Effector memory CD8-positive, alpha-beta T cell (primary cell): ENCODE measurements at places on chromosomes 16 and 17.

GRCh38 chr16:87006021-87006420 is 311.2 kb downstream of the C16orf95 start:
- no peak for DNase-seq

GRCh38 chr17:66904760-66905624 is 59.5 kb upstream of the CACNG4 start:
- no peak for DNase-seq

DNA sequence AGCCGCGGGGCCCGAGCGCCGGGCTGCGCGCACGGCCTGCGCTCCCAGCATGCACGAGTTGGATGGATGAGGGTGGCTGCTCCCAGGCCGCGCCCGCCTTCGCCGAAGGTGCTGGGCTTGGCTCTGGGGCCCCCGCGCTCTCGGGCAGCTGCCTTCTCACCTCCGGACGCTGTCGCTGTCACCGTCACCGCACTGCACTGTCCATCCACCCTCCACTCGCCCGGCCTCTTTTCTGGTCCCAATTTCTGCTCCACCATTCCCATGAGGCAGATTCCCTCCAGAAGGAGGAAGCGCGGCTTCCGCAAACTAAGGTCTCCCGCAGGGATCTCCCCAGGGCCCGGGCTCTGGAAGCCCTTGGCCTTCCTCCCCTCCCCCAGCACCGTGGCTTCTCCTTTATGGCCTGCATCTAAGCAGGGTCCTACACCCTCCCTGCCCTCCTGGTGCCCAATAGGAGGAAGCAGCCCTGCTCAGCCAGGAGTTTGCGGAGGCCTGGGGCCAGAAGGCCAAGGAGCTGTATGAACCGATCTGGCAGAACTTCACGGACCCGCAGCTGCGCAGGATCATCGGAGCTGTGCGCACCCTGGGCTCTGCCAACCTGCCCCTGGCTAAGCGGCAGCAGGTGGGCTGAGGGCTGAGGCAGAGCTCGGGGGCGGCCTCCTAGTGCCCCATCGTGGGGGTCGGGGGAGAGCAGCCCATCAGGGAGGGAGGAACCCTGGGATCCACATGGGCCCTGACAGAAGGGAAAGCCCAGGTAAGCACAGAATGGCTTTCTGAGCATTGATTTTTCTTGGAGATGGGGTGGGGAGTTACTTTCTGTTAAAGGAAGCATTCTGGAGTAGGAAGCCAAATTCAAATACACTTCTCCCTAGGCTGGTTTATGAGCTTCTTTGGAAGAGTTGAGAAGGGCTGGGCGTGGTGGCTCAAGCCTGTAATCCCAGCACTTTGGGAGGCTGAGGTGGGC is 899 bp downstream of the ACE start:
- no peak for DNase-seq

DNA sequence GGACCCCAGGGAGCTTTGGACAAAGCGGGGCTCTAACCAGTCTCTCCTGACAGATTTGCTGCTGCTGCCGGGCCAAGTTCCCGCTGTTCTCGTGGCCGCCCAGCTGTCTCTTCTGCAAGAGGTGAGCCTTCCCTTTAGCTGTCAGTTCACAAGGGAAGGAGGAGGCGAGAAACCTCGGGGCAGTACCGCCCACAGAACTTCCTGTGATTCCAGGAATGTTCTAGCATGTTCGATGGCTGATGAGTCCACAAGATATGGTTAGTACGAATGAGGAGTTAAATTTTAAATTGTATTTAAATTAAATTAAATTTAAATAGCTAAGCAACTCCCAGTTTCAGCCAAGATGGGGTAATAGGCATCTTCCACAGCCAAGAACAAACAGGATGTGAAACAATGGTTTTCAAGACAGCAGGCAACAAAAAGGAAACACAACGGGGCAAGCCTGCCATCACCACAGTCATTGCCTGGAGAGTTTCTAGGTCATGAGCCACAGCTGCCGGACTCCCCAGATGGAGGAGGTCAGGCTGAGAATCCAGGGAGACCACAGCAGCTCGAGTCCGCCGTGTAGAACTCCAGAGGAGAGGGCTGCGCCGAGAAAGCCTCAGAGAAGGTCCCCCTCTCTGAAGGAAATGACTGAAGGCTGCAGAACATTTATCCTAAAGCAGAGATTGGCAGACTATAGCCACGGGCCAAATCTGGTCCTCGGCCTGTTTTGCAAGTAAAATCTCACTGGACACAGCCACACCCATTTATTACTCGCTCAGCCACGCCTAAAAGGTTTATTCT is 9.5 kb upstream of the TCF25 start:
- DNase-seq = peak; percentile 27

DNA sequence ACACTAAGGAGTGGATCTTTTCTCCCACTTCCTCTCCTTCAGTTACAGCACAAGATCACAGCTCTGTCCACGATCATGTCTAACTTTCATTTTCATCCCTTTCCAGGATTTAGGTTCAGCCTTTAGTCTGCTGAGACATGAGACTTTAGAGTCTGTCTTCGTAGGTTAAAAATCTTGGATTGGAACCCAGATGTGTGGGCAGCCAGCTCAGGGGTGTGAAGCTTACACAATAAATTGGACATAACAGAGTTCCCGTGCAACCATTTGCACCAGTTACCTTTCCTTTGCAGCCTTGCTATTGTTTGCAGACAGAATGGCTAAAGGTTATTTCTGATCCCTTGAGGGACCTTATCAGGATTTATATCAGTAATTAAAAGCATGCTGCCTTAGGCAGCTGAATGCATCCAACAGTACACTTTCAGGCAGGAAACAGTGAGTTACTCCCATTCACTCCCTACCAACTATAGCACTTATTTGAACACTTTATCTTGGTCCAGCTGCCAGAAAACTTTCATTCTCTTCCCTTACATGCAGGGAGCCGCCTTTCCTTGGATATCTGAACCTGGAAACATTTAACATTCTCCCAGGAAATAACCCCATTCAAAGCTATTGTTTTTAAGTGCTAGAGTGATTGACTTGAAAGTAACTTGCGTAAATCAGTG is 87.3 kb downstream of the TMEM100 start:
- no peak for DNase-seq

- DNase-seq = no peak
Observed at GRCh38 chr17:79645777-79646088, 34.9 kb upstream of the RBFOX3 start.

GRCh38 chr16:81738783-81739496 is 40.2 kb upstream of the PLCG2 start:
- DNase-seq = no peak

DNA sequence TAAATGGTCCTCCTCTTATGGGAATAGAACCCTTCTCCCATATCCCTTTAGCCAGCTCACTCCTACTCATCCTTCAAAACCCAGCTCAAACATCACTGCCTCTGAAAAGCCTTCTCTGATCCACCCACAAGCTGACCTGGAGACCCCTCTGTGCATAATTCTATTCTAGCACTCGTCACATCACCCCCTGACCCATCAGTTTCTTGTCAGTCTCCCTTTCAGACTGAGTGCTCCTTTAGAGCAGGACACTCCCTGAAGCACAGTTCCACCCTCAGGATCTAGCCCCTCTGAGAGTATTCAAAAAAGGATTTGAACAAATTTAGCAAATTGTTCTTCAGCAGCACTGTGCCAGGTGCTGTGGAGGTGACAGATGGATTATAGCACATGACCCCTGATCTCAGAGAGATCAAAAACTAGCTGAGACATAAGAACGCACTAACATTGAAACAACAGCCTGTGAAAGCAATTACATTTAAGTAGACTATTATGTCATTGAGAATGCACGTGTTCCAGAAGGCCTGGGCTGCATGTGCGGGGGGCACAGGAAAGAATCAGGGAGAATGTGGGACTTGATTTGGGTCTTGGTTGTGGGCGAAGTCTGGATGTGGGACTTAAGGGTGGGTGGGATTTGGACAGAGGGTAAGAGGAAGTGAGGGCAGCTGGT is 43.5 kb downstream of the MRPS23 start:
- no peak for DNase-seq

DNA sequence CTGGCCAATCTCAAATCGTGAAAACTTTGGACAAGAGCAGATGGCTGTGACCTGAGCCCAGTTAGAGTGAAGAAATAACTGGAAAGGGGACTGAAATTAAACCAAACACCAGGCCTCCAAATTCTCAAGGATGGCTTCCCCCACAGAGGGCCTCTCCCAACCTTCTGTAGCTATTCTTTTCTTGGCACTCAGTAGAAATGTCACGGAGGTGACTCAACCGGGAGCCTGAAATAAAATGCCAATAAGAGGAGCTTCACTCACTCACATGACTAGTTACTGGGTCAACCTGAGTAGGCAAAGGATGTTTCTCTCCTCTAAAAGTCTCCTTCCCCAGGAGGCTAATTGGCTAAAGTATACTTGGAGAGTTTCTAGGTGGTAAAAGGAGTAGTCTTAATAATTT is 230.7 kb downstream of the MAF start:
- DNase-seq = no peak

DNA sequence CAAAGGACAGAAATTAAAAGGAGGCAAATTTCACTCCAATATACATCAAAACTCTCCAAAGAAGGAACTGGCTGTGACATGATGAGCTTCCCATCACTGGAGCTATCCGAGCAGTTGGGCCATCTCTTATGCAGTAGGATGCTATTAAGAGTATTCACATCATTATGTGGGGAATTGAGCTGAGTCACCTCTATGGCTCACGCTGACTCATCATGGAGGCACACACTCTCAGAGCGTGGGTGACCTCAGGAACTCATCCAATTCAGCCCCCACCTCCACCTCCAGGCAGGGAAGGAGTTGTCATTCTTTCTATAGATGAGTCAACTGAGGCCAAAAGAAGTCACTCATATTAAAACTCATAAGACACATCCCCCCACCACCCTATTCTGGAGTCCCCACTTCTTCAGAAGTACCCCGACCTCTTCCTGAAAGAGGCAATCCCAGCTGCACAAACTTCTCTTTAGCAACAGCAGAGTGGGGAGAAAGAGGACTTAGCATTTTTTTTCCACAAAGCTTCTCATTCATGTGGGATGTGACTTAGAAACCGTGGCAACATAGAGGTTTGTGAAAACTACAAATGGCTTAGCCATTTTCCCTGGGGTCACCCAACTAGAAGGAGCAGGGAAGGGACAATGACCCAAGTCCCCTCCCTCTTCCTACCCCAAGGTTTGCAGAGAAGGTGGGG is 32.5 kb downstream of the ABCC12 start:
- DNase-seq = no peak

DNA sequence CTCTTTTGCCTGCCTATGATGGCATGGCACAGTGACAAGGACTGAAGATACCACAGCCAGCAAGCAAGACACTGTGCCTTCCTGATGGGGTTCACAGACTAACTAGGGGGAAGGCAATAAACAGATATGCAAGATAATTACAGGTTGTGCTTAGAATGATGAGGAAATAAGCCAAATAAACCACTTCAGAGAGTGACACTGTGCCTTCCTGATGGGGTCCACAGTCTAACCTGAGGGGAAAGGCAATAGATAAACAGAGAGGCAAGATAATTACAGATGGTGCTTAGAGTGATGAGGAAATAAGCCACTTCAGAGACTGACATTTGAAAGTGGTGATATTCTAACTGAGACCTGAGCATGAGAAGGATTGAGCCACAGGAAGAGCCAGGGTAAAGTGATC is 84.2 kb downstream of the HS3ST2 start:
- no peak for DNase-seq

DNA sequence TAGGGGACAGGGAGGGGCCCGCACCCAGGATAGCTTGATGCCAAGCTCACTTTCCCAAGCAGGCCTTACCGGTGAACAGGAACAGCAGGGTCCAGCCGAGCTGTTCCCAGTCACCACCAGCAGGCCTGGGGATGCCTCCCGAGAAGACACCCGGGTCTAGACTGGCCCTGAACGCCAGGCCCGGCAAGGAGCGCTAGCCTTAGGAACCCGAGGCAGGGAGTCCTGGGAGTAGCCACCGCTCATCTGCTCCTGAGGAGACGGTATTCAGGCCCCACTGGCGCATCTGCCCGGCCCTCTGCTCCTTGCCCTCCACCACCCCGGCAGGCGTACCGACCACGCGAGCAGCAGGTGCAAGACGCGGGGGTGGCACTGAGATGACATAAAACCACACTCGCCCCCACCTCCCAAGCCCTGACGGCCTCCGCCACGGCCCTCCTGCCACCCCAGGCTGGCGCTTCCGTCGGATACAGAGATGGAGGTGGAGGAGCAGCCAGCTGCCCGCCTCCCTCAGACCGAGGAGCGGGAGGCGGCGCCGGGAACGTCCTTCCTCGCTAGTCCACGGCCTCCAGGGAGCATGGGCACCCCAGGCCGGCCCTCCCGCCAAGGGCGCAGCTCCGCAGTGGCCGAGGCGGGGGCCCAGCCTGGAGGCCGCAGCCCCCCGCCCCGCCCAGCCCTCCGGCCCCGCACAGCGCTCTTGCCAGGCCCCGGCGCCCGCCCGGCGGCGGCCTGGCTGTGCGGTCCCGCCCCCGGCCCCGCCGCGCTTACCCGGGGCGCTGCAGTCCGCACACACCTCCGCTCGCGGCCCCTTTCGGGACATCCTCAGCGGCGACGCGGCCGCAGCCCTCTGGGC is 661 bp downstream of the GIT1 start:
- peak; percentile 53 for DNase-seq

GRCh38 chr16:88770461-88771293 is 14.3 kb downstream of the PIEZO1 start:
- peak; percentile 57 for DNase-seq

DNA sequence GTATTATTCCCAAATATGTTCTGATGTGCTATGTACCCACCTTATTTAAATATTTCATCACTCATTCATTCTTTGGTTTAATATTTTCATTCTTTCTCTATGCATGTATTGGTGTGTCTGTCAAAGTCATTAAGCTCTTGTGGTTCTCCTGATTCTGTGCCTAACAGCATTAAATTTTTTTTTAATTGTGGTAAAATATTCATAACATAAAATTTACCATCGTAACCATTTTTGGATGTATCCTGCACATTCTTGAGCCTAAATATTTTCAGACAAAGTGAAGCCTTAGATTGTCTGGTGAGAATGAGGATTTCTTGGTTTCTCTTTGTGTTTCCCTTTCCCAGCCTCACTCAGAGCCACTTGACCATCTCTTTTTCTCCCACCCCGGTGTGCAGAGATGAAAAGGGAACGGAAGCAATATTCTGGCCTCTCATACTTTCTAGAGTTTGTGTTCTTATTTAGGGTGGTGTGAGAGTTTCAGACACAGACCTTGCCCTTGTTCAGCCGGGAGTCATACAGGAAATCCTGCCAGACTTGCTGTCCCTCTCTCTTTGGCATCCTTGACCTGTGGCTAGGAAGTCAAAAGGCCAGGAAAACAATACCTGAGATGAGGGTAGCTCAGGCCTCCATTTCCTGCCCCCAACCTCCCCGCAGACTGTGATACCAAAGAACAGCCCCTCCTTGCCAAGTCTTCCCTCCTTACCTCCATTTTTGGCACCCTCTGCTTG is 4.9 kb downstream of the CCL5 start:
- peak; percentile 25 for DNase-seq

- no peak for DNase-seq
Observed at GRCh38 chr17:4719684-4720221, 9.3 kb downstream of the ARRB2 start.

GRCh38 chr16:9647981-9648701 is 534.1 kb downstream of the GRIN2A start:
- DNase-seq = no peak
